Adipocyte (in vitro differentiated cells): ENCODE measurements at places on chromosomes 7 and 10.

DNA sequence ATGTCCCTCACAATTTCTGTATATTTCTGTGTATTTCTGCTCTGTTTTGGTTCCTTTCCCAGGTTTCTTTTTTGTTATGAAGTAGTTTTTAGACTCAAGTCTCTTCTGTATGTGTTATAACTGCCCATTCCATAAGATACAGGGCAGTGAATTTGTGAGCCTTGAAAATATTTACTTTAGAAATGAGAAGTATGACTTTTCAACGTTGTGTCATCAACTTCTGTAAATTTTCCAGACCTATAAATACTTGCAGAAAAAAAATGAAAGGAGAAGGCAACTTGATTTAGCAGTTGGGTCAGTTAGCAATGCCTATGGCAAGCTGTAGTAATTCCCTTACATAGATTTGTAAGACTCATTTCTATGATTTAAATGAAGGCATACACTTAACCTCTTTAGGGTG is 11.5 kb downstream of the EGFR start:
- peak; percentile 61 for DNase-seq

DNA sequence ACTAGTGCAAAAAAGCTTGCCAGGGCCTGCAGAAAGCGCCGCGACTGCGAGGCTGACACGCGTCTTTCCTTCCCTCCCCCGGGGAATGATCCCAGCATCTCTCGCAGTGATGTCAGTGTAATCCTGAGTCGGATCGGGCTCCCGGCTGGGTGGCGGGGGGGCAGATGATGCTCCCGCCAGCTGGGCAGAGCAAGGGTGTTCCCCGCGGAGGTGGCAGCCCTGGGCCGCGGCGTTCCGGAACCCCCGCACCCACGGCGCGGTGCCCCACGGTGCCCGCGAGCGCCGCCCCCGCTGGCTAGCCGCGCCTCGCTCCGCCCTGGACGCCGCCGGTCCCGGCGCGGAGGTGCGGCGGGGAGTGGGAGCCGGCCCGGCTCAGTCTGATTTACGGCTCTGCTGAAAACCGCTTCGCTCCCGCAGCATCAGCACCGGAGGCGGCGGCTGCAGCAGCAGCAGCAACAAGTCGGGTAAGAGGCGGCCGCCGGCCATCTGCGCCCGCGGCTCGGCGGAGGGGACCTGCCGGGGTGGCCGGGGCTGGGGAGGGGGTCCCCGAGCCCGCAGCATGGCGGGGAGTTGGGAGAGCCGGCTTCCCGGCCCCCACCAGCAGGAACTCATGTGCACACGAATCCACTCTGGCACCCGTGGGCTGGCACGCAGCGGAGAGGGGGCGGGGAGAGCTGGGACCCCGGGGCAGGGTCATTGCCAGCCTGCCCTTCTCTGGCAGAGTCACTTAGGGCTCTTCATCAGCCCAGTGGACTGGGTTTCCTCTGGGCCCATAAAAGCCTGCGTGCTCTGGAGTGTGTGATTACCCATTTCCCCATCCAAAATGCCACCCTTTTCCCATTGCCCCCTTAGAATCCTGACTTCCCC is at the start of gene ZNF365:
ZNF365 (plus strand) TSS at position 375 of the 867 bp plus-strand sequence. CDS start 1,825 bp downstream, outside the sequence.
- DNase-seq = peak; percentile 77

DNA sequence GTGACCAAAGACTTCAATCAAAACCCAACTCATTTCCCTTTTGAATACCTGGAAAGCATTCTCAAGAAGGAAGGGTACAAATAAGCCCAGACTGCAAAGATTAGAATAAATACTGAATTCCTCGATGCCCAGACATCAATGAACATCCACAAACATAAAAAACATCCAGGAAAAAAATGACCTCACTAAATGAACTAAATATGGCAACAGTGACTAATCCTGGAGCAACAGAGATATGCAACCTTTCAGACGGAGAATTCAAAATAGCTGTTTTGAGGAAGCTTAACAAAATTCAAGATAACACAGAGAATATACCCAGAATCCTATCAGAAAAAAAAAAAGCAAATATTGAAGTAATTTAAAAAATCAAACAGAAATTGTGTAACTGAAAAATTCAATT is 43.2 kb downstream of the PCLO start:
- peak; percentile 21 for DNase-seq

GRCh38 chr10:13560597-13560996 is 26.2 kb upstream of the PRPF18 start:
- peak; percentile 8 for DNase-seq

GRCh38 chr7:71272509-71273490 is 140.9 kb downstream of the GALNT17 start:
- DNase-seq = no peak

- no peak for DNase-seq
These were observed 747.3 kb downstream of the LRMDA start for GRCh38 chr10:76178532-76179292.
